NCI-H1092 (cell line): ENCODE measurements at places on chromosomes 5 and 9.
A peak's percentile ranks its signal among the peaks of the same experiment; 100 is the strongest.

- DNase-seq, result no peak
Observed at GRCh38 chr9:112787978-112788377, 37.4 kb downstream of the SNX30 start.

- no peak for DNase-seq
Observed at GRCh38 chr9:121652838-121653231, 1.4 kb downstream of the DAB2IP start.

DNA sequence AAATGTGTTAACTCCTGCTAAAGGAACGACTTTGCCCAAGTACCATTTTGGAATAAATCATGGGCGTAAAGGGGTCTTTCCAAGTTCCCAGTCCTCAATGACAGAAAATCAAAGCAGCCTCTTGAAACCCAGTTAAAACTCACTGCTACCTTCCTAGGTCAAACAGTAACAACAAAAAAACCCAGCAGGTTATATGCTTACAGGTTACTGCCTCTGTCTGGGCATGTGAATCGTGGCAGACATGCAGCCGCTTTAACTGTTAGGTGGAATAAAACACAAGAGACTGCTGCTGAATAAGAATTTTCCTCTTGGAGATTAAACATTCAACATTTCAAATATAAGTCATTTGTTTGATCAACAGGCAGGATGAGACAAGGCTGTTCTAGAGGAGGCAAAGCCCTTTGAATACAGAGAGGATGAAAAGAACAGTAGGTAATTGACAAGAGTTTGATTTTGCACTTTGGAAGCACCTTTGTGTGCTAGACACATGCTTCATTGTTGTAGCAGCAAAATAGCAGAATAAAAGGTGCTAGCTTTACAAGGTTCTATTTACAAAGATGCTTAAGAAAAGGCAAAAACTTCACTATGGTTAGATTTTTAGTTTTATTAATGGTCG is 319.4 kb downstream of the NDUFS4 start:
- no peak for DNase-seq

- no peak for DNase-seq
Observed at GRCh38 chr9:129242191-129242941, 64.3 kb upstream of the IER5L start.

DNA sequence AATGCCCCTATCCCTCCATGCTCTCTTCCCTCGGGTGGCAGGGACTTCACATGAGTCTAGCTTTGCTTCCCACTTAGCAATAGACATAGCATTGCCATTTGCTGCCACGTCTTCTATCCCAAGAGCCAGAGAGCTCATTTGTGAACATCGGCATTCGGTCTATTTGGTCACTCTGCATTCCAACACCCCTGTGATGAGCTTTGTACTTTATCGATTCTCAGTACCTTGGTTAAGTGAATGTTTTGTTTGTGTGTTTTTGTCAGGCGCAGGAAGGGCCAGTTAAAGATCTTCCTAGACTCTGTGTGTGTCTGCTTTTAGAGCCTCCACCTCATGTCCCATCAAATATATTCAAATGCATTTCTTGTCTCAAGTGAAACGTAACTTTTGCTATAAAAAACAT is 141.7 kb downstream of the TARS1 start:
- DNase-seq, result no peak

DNA sequence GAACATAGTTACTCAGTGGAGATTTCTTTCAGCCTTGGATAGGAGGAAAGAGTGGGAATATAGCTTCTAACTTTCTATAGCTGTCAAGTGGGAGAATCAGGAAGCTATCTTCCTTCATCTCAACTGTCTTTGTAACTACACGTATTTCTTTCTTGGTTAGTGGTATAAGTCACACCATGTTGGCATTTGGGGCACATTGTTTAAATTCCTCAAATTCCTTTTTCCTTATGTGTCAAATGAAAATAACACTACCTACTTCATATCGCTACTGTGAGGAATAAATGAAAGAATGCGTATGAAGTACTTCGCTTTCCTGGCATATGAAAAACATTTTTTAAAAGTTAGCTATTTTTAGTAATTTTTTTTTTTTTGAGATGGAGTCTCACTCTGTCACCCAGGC is 1082.5 kb upstream of the WWC1 start:
- DNase-seq, result no peak

GRCh38 chr5:178373711-178374110 is 141.1 kb upstream of the PHYKPL start:
- DNase-seq, result no peak

- no peak for DNase-seq
Observed at GRCh38 chr5:116872486-116872885, 297.9 kb upstream of the SEMA6A start.

DNA sequence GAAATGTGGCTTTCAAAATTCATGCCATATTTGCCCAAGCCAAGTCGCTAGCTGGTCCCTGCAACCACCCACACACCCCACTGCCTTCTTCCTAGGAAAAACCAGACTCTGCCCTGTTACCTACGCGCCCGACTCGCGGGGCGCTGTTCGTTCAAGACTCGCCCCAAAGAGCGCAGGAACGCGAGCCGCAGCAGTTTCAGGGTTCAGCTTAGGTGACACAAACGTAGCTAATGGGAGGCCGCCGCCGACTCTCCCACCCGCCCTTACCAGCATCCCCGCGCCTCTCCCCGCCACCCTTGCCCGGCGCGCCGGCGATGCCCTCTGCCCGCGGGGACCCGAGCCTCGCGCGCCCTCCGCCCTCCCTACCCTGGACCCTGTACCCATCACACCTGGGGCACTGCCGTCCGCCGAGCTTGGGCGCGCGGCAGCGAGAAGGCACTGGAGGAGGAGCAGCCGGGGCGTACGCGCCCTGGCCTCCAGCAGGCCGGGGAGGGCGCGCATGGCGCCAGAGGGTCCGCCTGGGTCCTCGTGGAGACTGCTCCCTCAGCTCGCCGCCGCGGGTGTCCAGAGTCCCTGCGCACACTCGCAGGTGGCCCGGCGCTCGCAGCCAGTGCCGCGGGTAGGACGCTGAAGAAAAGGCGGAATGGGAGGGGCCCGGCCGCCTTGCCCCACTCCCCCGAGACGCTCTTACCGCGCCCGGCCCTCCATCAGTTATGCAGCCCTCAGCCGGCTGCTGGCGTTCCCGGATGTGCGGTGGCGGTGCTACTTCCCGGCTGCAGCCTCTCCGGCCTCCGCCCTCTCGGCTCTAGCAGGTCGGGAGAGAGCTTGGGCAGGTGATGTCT is at the start of gene EMB:
EMB (minus strand) TSS at position 638 of the 842 bp plus-strand sequence; CDS start at position 501, 137 bp downstream.
- DNase-seq, result no peak

DNA sequence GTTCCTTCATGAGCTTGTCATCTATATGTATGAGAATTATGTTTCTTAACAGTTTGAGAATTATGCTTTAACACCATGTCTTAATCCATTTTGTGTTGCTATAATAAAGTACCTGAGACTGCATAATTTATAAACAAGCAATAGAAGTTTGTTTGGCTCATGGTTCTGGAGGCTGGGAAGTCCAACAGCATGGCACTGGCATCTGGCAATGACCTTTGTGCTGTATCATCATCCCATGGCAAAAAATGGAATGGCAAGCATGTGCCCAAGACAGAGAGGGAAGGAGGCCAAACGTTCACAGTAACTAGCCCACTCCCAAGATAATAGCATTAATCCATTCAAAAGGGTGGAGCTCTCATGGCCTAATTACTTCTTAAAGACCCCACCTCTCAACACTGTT is 67.6 kb downstream of the MTX3 start:
- no peak for DNase-seq

GRCh38 chr5:95925939-95926338 is 35.7 kb downstream of the ELL2 start:
- DNase-seq, result no peak

DNA sequence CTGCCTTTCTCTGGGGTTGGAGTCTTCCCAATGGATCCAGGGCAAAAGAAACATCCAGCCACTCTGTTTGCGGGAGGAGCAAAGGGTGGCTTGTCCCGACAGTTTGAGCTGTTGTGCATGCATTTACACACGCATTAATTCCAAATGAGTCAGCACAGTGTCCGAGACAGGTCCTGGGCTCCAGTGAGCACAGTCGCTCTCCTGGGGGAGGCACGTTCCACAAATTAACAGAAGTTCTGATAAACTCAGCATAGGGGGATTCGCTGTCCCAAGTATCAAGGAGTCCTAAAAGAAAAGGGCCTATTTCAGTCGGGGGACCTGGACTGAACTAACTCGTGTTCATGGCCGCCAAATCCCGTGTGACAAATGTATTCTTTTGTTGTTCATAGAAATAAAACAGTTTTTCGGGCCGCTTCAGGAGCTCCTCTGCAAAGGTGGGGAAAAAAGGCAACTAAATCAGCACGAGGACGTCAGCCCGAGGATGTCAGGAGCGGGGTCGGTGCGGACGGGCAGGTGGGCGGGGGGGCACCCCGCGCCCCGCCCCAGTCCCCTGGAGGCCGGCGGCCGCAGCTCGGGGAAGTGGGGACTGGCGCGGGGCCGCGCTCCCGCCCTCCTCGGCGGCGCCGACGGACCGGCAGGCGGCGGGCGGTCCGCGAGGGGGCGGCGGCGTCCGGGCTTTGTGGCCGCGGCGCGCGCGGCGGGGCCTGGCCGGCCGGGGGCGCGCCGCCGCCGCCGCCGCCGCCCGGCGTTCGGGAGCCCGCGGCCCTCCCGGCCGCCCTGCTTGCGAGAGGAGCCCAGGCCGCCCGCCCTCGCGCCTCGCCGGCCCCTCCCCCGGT is at the start of gene MSANTD3:
MSANTD3 (plus strand) TSS at position 614 of the 836 bp plus-strand sequence. CDS start 14,796 bp downstream, outside the sequence.
- peak; percentile 49 for DNase-seq

DNA sequence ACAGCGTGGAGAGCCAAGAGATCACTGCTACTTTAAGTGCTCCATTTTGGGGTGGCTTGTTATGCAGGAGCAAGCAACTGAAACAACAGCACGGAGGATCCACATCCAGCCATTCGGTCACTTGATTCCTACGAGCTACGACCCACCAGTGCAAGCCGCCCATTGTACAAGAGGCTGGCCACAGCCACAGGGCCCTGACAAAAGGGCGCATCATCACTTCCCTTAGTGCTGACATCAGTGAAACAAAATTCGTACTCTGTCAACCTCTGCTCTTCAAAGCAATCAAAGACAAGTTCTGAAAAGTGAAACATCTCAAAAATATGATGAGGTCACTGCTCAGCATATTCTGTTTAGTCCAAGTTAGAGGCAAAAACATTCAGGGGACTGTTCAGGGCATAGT is 168.4 kb downstream of the GADD45G start:
- no peak for DNase-seq

GRCh38 chr9:79007701-79008483 is 563.9 kb upstream of the TLE4 start:
- no peak for DNase-seq

DNA sequence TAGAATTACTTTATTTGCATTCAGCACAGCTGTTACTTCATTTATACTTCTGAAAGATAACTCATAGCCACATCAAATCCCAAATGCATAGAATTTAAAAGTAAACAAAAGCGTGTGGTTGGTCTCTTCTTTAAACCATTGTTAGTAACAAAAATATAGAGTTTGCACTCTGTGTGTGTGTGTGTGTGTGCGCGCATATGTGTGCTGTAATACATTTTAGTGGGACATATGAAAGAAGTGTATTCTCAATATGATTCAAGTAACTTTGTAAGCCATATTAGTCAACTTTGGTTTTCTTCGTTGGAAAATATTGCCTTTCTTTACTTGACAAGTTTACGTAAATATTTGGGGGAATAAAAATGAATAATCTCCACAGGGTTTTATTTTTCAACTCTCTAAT is 106.1 kb upstream of the PRRC1 start:
- DNase-seq, result no peak

GRCh38 chr9:126806336-126806735 is 1.5 kb downstream of the ZBTB43 start:
- DNase-seq, result no peak

DNA sequence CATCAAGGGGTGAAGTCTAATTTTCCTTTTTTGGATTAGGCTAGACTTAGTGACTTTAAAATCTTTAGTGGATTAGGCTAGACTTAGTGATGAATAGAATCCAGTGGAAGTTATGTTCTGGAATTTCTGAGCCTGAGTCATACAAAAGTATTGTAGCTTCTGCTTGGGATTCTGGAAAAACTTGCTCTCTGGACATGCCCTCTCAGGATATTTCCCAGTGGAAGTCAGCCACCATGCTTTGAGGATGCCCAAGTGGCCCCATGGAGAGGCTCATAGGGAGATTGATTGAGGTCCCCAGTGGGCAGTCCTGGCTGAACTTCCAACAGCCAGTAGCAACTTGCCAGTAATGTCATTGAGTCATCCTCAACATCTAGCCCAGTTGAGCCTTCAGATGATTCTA is 112.4 kb upstream of the PRLR start:
- DNase-seq, result no peak

DNA sequence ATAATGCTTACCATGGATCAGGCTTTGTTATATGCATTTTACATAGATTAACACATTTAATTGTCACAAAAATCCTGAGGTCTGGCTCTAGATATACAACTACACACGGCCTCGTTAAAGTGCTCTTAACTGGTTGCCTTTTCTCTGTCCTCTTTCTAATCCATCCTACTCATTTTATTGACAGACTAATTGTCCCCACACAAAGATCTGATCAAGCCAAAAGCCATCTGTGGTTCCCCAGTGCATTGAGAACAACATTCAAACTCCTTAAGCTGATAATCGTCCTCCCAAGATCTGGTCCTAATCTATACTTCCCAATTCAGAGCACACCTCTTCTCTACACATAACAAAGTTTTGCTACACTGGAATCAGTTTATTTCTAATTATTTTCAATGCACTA is 23.9 kb upstream of the PPP2R2B start:
- DNase-seq, result no peak

DNA sequence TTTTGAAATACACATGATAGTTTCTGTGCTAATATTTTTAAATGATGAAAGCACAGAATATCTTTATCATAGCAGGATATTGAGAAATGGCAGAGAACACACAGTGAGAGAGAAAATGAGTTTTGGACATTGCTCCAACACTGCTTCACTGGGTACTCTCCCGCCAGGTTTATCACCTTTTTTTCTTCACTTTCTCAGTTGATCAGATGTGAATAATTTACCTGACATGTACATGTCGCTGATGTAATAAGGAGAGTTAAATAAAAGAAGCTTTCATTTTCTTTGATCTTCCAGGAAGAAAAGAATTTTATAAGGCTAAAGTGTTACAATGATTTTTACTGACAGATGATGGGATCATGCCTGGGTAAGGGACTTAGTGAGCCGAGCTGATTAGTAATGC is 134.5 kb downstream of the ALDH1A1 start:
- no peak for DNase-seq

- DNase-seq, result peak; percentile 52
Observed at GRCh38 chr5:1874771-1875220, 7.9 kb downstream of the IRX4 start.

DNA sequence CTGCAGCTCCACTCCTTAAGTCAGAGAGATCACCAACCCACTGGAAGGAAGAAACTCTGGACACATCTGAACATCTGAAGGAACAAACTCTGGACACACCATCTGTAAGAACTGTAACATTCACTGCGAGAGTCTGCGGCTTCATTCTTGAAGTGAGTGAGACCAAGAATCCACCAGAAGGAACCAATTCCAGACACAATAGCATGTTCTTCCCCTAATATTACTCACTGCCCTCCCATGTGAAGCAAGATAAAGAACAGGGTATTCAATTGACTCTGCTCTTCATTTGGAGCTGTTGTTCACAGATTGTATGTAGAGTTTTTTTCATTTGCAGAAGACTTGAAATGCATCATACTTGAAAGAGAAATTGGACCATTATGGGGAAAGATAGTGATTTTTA is 10.8 kb downstream of the SAXO1 start:
- no peak for DNase-seq

GRCh38 chr5:61167382-61167781 is 5.1 kb upstream of the SMIM15 start:
- DNase-seq, result no peak

- no peak for DNase-seq
Observed at GRCh38 chr9:134594078-134594941, 47.3 kb upstream of the COL5A1 start.
